Activated CD4-positive, alpha-beta T cell treated with anti-CD3 and anti-CD28 coated beads, Interleukin-2, amount 50 U/mL, for 24 hours (primary cell): ENCODE measurements at places on chromosomes 5 and 9.

- DNase-seq = no peak
Observed at GRCh38 chr9:4263591-4263990, 36.3 kb downstream of the GLIS3 start.

DNA sequence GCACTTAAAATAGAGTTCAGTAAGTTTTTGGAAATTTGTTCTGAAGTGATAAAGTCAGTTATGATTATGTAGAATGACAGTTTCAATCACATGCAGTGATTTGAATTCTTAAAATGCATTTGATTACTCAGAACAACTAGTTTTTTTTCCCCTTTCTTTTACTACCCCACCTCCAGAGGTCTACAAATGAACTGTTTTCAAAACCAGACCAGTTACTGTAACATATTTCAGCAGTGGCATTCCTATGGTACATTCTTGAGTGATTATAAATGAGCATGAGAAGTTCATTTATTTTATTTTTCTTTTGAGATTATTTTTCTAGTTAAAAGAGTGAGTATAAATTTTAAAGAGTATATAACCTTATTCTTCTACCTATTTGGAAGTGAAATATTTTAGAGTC, 71.6 kb downstream of the NNT start:
- no peak for DNase-seq

- DNase-seq = no peak
Observed at GRCh38 chr5:170917113-170917512, 55.3 kb downstream of the RANBP17 start.

- peak; percentile 30 for DNase-seq
Observed at GRCh38 chr9:36995927-36996705, 38.0 kb downstream of the PAX5 start.

DNA sequence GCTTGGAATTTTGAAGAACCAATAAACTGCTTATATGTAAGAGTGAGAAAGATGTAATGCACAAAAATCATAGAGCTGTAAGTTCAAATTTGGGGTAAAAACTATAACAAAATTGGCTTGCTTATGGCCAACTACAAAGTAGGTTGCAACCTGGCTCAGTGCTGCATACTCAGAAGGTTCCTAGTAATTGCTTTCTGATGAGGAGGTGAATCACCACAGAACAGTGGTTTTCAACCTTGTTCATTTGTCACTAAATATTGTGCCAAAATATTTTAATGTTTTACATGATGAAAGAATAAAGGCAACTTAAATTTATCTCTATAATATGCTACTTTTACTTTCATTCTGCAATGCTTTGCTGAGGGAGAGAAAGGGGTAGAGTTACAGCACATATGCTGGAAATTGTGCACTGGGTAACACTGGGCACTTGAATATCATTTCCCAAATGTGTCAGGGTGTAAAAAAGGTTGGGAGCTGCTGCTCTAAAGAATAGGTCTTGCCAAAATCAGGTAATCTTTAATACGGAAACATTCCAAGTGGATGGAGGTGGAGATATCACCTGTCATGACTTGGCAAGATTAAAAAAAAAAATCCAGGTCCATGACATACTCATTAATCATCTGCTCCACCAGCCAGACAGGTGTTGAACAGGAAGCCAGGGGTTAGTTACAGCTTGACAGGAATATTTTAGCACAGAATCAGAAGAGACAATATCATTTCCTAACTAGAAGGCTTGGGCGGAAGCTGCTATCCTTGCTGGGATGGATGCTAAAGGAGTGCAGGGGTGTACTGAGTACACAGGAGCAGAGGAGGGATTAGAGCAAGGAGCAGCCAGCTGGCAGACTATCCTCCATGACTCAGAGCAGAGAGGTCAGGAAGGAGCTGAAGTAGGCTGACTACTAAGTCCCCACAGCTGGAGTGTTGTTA, 34.6 kb upstream of the CCL21 start:
- DNase-seq = no peak

DNA sequence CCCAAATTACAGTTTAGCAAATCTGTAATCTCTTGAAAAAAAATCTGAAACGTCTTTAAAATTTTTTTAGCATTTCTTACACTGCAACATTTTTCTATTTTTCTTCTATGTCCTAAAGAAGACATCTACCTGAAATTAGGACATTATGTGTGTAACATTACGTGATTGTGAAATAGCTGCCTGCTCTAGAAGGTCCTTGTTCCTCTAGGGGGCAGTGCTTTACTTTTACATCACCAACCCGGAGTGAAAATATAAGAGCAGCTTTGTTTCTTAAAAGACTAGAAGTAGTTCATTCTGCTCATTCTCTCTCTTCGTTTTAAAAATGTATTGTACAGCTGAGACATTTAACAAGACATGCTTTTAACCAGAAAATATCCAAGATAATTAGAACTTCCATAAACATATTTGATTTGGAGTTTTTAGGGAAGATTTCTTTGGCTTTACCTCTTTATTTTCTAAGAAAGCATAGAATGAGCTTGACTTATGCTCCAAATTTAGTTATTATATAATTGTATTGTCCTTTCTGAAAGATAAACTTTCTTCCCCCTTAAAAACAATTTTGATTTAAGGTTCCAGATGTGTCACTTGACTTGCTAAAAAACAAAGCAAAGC, 48.1 kb upstream of the RIOK2 start:
- no peak for DNase-seq

- DNase-seq = peak; percentile 78
Observed at GRCh38 chr9:4339357-4339756, 39.5 kb upstream of the GLIS3 start.

GRCh38 chr5:141654298-141654697, 3.1 kb upstream of the FCHSD1 start:
- no peak for DNase-seq

- no peak for DNase-seq
Observed at GRCh38 chr9:116713271-116713670, 26.2 kb downstream of the TRIM32 start.
